CD8-positive, alpha-beta memory T cell (primary cell): ENCODE measurements at places on chromosomes 1 and 21. TPM values are rescaled to one million over a fixed set of nuclear protein-coding genes. Genes with fewer than 3 reads are reported as not detected.

PCSK9 gene
- not detected for total RNA-seq

NDUFS2 gene
- total RNA-seq = 93.5 TPM

- H3K36me3 ChIP-seq = no peaks in the 10 kb centered on the region
- no peaks in the 10 kb centered on the region for H3K4me1 ChIP-seq
- no peaks in the 10 kb centered on the region for H3K27me3 ChIP-seq
- H3K4me3 ChIP-seq = no peak overlapping the region
- H3K27ac ChIP-seq = no peak overlapping the region
These were observed 246.8 kb downstream of the TGFB2 start for GRCh38 chr1:218591966-218592365.

- H3K4me3 ChIP-seq = no peak overlapping the region
- H3K27ac ChIP-seq = no peak overlapping the region
- no peaks in the 10 kb centered on the region for H3K36me3 ChIP-seq
These were observed 53.4 kb upstream of the CITED4 start for GRCh38 chr1:40915581-40915980.

GRCh38 chr1:22315315-22316078 lies 136.2 kb upstream of the ZBTB40 start:
- no peak overlapping the region for H3K4me3 ChIP-seq
- peaks cover 3% of the 10 kb centered on the region for H3K27me3 ChIP-seq
- no peaks in the 10 kb centered on the region for H3K4me1 ChIP-seq
- H3K27ac ChIP-seq = no peak overlapping the region
- no peaks in the 10 kb centered on the region for H3K36me3 ChIP-seq
- no peak for DNase-seq

DNA sequence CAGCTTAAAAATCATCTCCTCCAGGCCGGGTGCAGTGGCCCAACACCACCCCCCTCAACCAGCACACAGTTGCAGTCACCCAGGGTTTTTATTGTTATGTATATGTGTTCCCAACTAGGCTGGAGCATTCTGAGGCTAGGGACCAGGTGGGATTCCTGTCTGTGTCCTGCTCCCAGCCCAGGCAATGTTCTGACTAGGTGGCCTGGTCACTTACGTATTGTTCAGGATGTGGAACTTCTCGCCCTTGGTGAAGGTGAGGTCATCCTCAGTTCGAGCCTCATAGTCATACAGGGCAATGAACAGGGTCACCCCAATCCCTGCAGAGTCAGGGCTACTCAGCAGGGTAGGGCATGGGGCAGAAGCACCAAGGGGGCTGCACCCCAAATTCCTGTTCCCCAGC lies 12.2 kb downstream of the FGR start:
- no peaks in the 10 kb centered on the region for H3K36me3 ChIP-seq
- no peak for DNase-seq
- H3K4me3 ChIP-seq = no peak overlapping the region
- H3K4me1 ChIP-seq = peaks cover 50% of the 10 kb centered on the region
- H3K27me3 ChIP-seq = no peaks in the 10 kb centered on the region

GRCh38 chr21:25974964-25975363 lies 195.6 kb downstream of the APP start:
- H3K4me3 ChIP-seq = no peak overlapping the region
- no peaks in the 10 kb centered on the region for H3K27me3 ChIP-seq
- no peak overlapping the region for H3K27ac ChIP-seq
- H3K4me1 ChIP-seq = peaks cover 6% of the 10 kb centered on the region
- DNase-seq = no peak
- no peaks in the 10 kb centered on the region for H3K36me3 ChIP-seq

GRCh38 chr1:201513498-201514243 lies 6.7 kb upstream of the CSRP1 start:
- H3K36me3 ChIP-seq = no peaks in the 10 kb centered on the region
- no peak for DNase-seq
- no peak overlapping the region for H3K27ac ChIP-seq
- H3K4me3 ChIP-seq = no peak overlapping the region
- no peaks in the 10 kb centered on the region for H3K27me3 ChIP-seq

DNA sequence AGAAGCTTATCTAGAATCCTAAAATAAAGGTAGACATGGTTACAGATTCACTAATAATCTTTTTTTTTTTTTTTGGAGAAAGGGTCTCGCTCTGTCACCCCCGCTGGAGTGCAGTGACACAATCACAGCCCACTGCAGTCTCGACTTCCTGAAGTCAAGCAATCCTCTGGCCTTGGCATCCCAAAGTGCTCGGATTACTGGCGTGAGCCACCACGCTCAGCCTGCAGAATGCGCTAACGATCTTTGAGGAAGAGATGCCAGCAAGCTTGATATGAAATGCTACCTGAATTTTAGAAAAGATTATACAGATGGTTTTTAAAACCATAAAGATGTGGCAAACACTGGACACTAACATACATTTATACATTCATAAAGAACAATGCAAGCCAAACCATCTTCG lies 4.1 kb upstream of the GNPAT start:
- H3K36me3 ChIP-seq = peaks cover 19% of the 10 kb centered on the region
- no peak for DNase-seq
- no peaks in the 10 kb centered on the region for H3K27me3 ChIP-seq
- H3K4me3 ChIP-seq = no peak overlapping the region

DNA sequence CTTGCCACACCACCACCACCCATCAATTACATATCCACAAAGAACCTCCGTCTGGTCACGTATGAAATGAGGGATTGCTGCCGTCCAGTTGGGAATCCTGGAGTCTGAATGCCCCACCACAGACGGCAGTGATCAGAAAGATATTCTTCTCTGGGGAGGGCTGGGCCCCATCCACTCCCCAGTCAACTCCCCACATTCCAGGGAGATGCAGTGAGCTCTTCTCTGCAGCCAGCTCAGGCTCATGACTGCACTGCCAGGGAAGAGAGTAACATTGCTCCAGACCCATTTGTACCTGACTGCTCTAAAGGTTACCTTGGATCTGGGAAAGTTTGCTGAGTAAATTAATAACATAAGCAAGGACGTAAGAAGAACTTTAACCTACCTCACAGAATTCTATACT lies 18.3 kb downstream of the DEGS1 start:
- H3K4me1 ChIP-seq = peaks cover 10% of the 10 kb centered on the region
- DNase-seq = no peak
- H3K27ac ChIP-seq = no peak overlapping the region
- no peaks in the 10 kb centered on the region for H3K27me3 ChIP-seq
- H3K4me3 ChIP-seq = no peak overlapping the region
- H3K36me3 ChIP-seq = no peaks in the 10 kb centered on the region

DNA sequence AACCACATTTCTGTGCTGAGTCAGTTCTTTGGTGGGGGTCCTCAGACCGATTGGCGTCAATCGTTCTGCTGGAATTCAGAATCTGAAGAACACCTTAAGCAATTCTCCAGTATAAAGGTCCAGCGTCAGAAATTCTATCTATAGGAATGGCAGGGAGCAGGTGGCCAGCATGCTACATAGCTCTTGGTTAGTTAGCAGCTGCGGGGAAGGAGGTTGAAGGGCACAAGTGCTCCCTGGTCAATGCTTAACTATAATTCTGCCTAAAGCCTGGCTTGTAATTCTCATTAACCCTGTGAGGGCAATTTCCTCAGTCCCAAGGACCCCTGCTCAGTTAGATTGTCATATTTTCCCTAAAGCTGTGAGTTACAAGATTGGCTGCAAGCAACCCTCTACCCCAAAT lies 54.3 kb upstream of the GALNT2 start:
- no peak for DNase-seq
- H3K4me1 ChIP-seq = no peaks in the 10 kb centered on the region
- no peaks in the 10 kb centered on the region for H3K27me3 ChIP-seq
